ENCODE measurements at places on chromosomes 7 and 10. TPM values are rescaled to one million over a fixed set of nuclear protein-coding genes. Genes with fewer than 3 reads are reported as not detected.

GIMAP6 gene
- not detected for total RNA-seq

NT5C3A gene
- total RNA-seq: 12.2 TPM

AGAP5 gene
- 1.8 TPM for total RNA-seq

OPALIN gene
- not detected for total RNA-seq

CREB5 gene
- total RNA-seq: 11.1 TPM

SDK1 gene
- 1.6 TPM for total RNA-seq

PRKG1 gene
- total RNA-seq: 18.3 TPM

TAS2R3 gene
- 0.72 TPM for total RNA-seq

HYAL4 gene
- not detected for total RNA-seq

ITGA8 gene
- under 0.01 TPM for total RNA-seq

PNLIPRP1 gene
- not detected for total RNA-seq

EMX2 gene
- total RNA-seq: not detected

Data from IMR-90 (cell line).